ENCODE measurements at places on chromosomes 3 and 15. TPM values are rescaled to one million over a fixed set of nuclear protein-coding genes. Genes with fewer than 3 reads are reported as not detected.

DNA sequence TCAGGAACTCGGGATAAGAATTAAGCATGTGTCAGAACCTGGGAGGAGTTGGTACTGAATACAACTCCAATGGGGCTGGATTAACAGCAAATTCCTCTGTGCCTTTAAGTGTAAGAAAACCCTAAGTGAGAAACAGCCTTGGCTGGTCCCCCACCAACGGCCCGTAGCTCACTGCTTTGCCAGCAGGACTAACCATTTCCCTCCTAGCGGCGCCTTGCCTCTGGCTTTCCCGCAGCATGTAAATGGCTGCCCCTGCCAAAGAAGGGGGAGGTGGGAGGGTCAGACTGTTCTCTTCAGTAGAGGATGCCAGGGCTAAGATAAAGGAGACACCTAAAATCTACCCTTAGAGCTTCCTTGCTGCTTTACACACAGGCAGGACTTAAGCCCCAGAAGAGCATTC lies 51.0 kb upstream of the SH3GL3 start:
- DNase-seq, result no peak

GRCh38 chr3:156948402-156949210 lies 122.5 kb downstream of the LEKR1 start:
- no peak for DNase-seq

- DNase-seq, result no peak
These were observed 449.9 kb upstream of the NAALADL2 start for GRCh38 chr3:174409086-174409743.

DNA sequence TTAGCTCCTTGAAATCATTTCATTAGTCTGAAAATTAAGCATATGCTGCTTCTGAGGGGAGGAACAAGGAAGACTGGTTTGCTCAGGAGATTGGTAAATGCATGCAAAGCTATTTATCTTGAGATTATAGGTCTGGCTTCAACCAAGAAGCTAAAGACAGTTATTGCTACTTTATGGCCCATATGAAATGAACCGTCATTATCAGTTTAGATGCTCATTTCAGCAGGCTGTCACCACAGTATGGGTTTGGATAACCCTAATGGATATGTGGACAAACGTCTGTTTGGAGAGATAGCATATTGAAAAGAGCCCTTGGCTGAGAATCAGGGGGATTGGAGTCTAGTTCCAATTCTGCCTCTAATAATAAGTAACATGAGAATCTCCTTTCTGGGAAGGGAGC lies 922.6 kb downstream of the TUSC7 start:
- DNase-seq, result no peak

GRCh38 chr15:36178303-36178633 lies 401.2 kb upstream of the CDIN1 start:
- DNase-seq, result no peak

DNA sequence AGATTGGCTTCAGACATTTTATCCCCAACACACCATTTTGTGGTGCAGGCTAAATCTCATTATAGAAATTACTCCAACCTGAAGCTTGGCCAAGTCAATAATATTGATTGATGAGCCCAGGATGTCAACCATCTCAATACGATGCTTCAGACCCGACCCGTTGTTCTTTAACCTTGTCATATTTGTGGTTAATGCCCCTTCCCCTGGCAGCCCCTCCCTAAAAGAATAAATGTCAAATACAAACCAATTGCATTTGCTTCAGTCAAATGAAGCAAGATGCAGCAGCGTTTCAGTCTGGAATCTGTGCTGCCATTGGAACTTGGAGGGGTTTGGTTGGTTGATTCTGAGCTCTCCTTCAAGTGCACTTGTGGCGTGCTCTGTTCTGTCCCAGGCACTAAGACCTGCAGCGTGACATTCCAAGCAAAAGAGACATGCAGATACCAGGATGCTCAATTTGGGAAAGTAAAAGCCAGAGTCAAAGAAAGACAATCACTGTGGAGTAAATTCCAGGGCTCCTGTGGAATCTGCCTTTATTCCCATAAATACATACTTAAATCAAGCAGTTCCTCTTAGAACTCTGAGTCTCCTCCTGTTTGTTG lies 23.8 kb upstream of the PSMD6 start:
- no peak for DNase-seq

DNA sequence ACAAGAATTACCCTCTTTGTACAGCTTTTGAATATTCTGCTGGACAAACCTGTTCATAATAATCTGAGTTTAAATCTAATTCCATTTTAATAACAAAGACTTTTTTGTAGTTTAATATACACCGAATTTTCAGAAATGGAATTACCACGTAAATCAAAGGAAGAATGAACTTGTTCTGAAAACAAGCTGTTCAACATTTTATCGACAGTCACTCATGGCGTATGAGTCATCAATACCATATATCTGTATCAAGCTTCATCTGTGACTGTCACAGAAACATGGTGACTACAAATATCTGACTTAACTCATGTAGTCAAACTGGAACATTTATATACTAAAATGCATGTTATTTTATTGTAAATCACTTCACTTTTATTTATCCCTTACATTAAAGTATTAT lies 90.0 kb downstream of the EFL1 start:
- DNase-seq, result no peak

GRCh38 chr3:52144034-52144795 lies 10.0 kb downstream of the POC1A start:
- peak; percentile 79 for DNase-seq

- no peak for DNase-seq
These were observed 140.9 kb downstream of the CHSY1 start for GRCh38 chr15:101110681-101111569.

DNA sequence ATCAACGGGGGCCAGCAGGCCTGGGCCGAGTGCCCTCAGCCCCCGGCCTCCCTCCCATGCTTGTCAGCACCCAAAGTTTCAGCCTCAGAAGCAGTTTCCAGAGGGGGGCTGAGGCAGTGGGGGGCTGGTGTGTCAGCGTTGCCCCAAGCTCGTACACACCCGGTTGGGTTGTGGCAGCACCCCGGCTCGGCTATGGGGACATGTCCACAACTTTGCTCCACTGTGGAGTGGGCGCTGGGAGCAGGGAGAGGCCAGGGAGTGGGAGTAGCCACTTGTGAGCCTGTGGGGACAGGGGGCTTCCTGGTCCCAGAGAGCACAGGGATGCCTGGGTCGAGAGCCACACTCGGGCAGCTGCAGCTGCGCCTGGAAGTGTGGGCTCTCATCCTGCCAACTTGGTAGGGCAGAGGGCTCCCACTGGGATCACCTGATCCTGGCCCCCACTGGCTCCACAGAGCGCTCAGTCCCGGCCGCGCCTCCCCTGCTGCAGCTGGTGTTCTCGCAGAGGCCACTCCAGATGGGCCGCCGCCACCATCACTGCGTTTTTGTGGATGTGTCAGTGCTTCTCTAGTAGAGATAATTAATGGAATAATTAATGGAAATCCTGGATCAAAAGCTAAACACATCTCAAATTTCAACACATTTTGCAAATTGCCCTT lies 75.1 kb downstream of the NR1D2 start:
- no peak for DNase-seq

- no peak for DNase-seq
These were observed 150.4 kb upstream of the BFSP2 start for GRCh38 chr3:133249490-133249889.

- no peak for DNase-seq
These were observed 578.4 kb downstream of the ZIC1 start for GRCh38 chr3:147987549-147987948.

DNA sequence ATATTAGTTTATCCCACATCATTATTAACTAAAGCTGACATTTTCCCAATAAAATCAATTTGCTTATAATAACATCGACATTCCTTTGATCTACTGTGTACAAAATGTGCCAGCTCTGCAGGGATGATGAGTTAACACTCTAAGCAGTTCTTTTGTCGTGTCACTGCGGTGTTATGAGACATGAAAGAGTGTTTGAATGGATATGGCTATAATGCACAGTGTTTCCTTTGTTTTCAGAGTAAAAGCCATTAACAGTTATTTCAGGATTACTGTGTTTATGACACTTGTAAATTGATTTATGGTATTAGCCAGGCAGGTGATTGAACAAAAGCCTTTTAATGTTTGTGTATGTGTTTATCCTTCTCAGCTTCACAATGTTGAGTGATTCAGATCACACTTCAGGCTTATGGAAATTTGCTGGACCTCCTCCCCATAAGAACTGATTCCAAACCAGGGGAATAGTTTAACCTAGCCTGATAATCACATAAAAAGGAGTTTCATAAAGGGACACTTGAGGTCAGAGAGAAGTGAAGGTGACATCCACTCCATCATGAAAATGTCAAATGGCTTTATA lies 115.7 kb downstream of the CHL1 start:
- DNase-seq, result no peak

- no peak for DNase-seq
These were observed 38.2 kb downstream of the NBEAL2 start for GRCh38 chr3:47017504-47018268.

DNA sequence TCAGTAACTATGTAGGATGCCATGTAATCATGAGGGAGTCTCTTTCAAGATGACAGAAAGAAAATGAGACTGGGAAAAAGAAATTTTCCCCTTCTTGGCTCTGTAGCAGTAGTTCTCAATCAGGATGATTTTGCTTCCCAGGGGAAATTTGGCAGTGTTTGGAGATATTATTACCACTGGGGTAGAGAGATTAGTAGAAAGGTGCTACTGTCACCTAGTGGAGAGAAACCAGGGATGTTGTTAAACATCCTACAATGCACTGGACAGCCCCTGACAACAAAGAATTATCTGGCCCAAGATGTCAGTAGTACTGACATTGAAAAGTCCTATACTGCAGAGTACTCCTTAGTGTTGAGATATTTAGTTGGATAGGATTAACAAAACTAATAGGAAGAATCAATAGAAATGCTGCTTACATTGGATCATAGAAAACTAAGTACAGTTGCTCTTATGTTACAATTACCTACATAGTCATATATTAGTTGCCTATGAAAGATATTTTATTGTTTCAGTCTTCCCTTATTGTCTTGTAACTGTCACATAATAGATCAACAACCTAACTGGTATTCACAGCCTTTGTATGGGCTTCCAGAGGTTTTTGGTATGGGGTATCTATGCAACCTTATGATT lies 433.3 kb downstream of the RAP2B start:
- DNase-seq, result no peak

- no peak for DNase-seq
These were observed 2.9 kb downstream of the FBXL22 start for GRCh38 chr15:63600001-63600615.

- DNase-seq, result no peak
These were observed 656.9 kb downstream of the NTRK3 start for GRCh38 chr15:87599616-87600015.

GRCh38 chr15:98401029-98401428 lies 247.3 kb upstream of the IGF1R start:
- no peak for DNase-seq

DNA sequence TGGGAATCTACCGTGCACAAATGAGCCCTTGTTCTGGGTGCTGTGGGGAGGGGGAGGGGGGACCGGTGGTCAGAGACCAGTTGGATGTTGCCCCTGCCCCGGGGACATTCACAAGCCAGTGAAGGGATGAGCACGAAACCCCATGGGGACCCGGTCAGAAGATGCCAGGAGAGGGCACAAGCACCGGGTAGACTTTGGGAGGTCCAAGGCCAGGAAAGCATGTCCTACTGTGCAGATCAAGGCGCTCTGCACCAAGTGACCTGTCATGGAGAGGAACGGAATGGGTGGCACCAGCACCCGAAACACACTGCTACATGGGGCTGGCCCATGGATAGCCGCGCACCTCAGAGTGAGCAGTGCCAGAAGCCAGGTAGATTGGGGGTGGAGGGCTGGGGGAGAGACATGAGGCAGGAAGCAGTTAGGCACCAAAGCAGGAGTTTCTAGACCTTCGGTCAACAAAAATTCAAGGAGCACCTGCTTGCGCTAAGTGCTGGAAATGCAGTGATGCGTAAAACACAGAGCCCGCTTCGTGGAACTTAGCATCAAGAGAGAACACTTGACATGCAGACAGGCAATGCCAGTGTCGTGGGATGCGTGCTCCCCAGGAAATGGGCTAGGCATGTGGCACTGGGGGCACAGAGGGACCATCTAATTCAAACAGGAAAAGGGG lies 99.1 kb downstream of the CPN2 start:
- no peak for DNase-seq

DNA sequence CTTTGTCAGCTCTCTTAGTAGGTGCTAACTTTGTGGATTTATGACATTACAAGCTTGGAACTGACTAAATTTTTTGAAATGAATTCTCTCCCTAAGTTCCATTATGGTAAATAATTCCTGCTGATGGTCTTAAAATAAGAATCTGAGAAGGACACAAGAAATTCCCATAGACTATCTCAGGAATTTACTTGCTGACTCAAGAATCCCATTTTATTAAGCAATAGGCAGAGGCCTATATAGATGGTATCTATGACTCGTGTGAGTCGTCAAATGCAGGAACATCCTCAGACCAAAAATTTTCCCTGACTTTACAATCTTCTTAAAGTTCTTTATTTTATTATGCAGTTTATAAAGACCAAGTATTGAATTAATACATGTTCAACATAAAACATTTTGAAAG lies 30.7 kb upstream of the CBLB start:
- no peak for DNase-seq

DNA sequence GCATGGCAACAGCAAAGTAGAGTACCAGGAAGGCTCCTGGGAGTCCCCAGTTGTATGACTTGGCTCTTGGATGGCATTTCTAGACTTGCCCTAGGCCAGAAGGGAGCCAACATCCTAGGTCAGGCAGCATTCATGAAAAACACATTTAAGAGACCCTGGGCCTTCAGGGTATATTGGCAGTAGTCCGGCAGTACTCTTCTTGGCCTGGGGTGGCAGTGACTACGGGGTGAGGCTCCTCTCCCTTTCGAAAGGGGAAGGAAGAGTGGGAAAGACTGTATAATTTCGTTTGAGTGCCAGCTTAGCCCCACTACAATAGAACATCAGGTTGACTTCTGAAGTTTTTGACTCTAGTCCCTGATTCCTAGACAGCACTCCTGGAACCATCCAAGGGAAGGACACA lies 136.4 kb downstream of the ZIC4 start:
- no peak for DNase-seq

Gene PDE12
- 19.8 TPM for total RNA-seq

Gene RBP2
- total RNA-seq, result 1.3 TPM

Gene PPARG
- total RNA-seq, result 91.2 TPM

Gene ACAD9
- 44.8 TPM for total RNA-seq

Gene KLHL6
- 1.9 TPM for total RNA-seq

Gene CFAP92
- 2.1 TPM for total RNA-seq

Gene CADPS
- 3.7 TPM for total RNA-seq

Gene LTK
- total RNA-seq, result 12.0 TPM

Gene KLHL40
- total RNA-seq, result not detected

Gene ILDR1
- total RNA-seq, result 27.7 TPM

Gene FBXW12
- total RNA-seq, result not detected

Gene AGBL1
- total RNA-seq, result 0.34 TPM

Gene RNU6-1
- total RNA-seq, result not detected

Gene SAMMSON
- total RNA-seq, result not detected
